Effector memory CD4-positive, alpha-beta T cell (primary cell): ENCODE measurements at places on chromosomes 1 and 21.

- no peak for DNase-seq
Measured at GRCh38 chr1:111955755-111956154, 33.7 kb downstream of the KCND3 start.

DNA sequence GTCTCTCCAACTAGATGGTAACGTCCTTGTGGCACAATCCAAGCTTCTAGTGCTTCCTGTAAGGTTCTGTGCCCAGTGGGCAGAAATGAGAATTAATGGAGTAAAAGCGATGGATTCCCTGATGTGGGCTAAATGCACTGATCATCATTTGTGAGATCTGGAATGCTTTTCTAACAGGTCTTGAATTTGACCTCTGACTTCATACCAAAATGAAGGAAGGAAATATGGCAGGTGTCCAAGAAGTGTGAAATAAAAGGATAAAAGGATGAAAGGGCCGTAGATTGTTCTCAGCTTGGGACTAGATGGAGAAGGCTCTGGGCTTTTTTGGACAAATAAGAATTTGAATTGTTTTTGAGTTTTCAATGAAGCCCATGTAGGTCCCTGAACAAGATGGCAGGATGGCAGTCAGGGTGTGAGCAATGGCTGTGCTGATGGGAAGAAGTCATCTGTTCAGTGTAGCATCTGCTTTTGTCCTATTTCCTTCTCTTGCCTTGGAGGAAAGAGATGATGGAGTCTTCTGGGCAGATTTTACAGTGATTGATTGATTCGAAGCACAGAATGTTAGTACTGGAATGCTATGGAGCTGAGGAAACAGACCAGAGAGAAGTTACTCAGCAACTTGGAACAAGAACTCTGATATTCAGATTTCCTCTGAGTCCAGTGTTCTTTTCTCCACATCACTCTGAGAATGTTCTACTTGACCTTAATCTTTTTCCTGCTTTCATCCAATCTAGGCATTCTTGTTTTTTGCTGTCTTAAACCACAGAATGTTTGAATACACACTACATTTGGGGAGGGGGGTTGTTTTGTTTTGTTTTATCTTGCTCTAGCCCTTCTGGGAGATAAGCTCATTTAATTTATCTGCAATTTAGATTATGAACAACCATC is 286.0 kb downstream of the HLX start:
- no peak for DNase-seq

DNA sequence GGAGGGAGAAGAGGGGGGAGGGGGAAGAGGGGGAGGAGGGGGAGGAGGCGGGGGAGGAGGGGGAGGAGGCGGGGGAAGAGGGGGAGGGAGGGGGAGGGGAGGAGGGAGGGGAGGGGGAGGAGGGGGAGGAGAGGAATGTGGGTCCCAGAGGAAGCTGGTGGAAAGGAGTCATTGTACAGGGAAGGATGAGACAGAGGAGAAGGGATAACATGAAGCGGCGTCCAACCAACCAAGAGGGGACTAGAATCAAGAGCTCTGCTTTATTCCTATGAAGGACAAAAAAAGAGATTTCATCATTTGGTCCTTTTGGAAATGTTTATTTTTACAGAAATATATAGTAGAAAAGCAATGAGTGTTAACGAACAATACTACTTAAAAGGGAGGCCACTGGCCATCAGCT is 24.5 kb downstream of the COA6 start:
- no peak for DNase-seq

GRCh38 chr1:56286506-56286905 is 292.9 kb downstream of the PLPP3 start:
- no peak for DNase-seq

DNA sequence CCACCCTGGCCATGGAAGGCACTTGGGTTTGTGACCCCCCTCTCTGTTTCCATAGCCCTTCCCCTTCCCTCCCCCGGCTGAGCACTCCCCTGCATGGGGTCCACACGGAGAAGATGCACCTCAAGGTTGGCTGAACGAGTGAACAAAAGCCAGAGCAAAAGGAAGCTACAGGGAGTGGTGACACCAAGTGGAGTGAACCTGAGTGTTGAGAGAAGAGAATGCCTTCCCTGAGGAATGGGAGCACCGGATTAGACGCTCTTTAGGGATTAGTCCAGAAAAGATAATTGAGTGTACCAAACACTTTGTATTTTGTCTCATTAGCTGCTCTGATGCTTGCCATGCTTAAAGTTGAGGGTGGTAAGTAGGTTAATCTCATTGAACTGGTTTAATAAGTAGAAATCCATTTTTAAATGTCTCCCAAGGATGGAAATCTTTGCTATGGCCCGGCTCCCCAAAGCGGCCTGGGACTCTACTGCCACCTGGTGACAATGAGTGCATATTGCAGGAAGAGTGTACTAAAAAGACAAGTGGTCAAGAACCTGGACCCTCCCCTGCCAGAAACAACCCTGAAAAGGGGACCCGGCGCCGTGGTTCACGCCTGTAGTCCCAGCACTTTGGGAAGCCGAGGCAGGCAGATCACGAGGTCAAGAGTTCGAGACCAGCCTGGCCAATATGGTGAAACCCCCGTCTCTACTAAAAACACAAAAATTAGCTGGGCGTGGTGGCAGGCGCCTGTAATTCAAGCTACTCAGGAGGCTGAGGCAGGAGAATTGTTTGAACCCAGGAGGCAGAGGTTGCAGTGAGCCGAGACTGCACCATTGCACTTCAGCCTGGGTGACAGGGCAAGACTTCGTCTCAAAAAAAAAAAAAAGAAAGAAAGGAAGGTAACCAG is 150.6 kb upstream of the ZC3H12A start:
- no peak for DNase-seq

DNA sequence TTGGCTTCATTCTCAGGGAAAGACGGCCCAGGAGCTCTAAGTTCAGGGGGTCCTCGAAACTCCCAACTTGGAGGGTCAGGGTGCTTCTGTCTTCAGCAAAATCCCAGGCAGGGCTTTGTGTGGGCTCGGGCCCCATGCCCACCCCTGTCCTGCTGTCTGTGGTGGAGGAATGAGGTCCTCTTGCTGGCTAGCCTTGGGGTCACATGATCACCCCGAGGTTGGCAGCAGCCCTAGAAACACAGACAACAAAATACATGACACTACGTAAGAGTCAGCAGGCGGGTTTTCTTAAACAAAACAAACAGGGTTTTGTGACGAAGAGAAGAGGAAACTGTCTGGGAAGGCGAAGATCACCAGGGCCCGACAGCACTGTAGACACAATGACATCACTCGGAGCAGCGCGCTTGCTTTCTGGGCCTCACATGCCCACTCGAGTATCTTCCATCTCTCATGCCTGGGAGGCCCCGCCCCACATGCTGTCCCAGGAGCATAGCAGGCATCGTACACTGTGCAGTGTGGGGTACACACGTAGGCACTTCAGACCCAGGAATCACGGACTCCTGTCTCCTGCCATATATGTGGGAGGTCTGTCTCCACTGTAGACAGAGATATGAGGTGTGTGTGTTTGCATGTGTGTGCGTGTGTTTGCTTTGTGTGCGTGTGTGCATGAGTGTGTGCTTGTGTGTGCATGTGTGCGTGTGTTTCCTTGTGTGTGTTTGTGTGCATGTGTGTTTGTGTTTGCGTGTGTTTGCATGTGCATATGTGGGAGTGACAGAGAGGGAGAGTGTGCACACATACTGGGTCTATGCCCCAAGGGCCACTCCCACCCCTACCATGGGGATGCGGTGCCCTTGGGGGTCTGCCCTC is 94.7 kb downstream of the SIK1 start:
- DNase-seq, result no peak

GRCh38 chr1:61174060-61174795 is 91.9 kb downstream of the NFIA start:
- DNase-seq, result no peak

DNA sequence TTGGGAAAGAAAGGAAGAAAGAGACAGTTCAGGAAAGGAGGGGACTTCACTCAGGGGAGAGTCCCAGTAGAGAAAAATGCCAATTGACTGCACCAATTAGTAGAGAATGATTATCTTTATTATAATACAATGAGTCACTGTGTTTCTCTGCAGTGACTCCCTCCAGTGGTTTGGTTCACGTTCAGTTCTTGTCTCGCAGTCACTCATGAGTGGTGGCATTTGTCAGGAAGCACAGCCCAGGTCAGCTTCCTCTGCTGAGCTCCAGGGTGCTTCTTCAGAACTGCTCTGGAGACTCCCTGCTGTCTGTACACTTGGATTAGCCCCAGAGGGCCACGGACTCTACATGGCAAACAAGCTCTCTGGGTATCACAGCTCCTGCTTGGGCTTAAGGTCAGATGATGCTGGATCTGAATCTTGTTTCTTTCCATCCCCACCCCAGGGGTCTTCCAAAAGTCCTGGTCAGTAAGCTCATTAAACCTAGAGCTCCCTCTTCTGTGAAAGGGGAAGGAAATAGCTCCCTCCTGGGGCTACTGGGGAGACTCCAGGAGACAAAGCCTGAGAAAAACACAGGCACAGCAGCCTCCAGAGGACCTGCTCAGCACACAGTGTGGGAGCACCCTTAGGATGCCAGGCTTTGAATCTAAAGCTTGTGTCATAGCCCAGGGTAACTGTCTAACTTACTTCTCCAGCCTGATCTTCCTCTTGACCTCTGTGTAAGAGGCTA is 619.0 kb downstream of the AJAP1 start:
- DNase-seq, result no peak

GRCh38 chr1:93043057-93043557 is 36.0 kb upstream of the MTF2 start:
- DNase-seq, result no peak

GRCh38 chr1:244876228-244876910 is 12.0 kb upstream of the HNRNPU start:
- no peak for DNase-seq

- no peak for DNase-seq
Measured at GRCh38 chr1:7104339-7104738, 319.1 kb downstream of the CAMTA1 start.

DNA sequence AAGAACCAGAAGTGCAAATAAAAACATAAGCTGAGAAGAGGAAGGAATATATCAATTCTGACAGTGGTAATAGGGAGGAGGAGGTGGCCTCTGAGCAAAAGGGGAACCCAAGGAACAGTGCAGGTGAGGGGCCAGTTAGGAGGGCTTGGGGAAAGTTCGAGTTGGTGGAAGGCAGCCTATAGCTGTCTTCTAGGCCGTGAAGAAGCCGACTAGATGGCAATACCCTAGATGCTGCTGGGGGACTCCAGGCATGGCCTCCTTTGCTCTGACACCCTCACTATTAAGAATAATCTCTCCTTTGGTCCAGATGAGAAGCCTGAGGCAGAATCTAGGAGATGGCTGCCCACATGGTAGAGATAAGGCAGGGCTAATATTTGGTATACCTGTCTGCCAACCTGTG is 351.1 kb upstream of the PLXNA2 start:
- DNase-seq, result no peak

GRCh38 chr1:99264201-99265021 is at the start of gene PLPPR4:
Gene PLPPR4, plus strand, starts transcription at chr1:99264492. Its CDS starts 102 bp downstream, at chr1:99264594.
- no peak for DNase-seq

- DNase-seq, result no peak
Measured at GRCh38 chr1:239315631-239316217, 70.6 kb upstream of the CHRM3 start.

GRCh38 chr21:36718951-36719501 is 20.1 kb downstream of the SIM2 start:
- no peak for DNase-seq
